ENCODE measurements at places on chromosomes 4 and X. TPM values are rescaled to one million over a fixed set of nuclear protein-coding genes. Genes with fewer than 3 reads are reported as not detected.
A peak's percentile ranks its signal among the peaks of the same experiment; 100 is the strongest.

DNA sequence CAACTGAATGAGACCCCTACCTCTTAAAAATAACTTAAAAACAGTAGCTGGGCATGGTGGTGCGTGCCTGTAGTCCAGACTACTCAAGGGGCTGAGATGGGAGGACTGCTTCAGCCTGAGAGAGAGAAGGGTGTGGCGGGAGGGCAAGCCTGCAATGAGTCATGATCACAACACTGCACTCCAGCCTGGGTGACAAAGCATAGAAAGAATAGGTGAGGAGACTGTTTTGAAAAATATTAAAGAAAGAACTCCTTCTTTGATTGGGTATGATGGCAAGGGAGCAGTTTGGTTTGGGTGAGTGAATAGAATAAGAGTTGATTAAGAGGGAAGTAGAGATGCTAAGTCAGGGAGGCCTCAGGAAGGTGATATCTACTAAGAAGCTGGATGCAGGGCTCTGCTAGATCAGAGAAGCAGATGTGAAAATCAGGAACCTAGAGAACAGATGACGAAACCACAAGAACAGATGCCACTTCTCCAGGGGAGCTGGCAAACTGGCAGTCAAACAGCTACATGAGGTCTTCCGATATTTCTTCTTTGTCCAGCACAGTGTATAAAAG, 318.6 kb downstream of the OPHN1 start:
- H3K36me3 ChIP-seq: peaks cover 4% of the 10 kb centered on the region
- no peak for DNase-seq

DNA sequence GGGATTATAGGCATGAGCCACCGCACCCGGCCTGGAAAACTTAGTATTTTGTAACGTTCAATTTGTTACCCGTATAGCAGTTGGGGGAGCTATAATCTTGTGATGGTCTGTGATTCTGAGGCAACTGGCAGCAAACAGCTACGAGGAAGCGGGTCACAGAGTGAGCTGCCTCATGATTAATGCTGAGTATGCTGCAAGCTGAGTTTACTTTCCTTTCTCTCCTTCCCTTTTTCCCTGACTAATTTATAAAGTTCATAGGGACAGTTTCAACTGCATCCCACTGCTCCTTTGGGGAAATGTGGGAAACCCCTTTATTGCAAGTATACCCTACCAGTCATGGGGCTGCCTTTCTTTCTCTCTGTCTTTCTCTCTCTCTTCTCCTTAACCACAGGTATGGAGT, 17.7 kb upstream of the ELOVL6 start:
- H3K27ac ChIP-seq: no peak overlapping the region
- no peak overlapping the region for H3K4me3 ChIP-seq
- peaks cover 4% of the 10 kb centered on the region for H3K27me3 ChIP-seq
- no peak for DNase-seq

GRCh38 chr4:153747406-153747955, 12.3 kb downstream of the RNF175 start:
- no peak overlapping the region for H3K4me3 ChIP-seq
- H3K27me3 ChIP-seq: peaks cover 6% of the 10 kb centered on the region
- no peak for DNase-seq
- no peaks in the 10 kb centered on the region for H3K4me1 ChIP-seq

GRCh38 chr4:149795256-149795655, 20.4 kb downstream of the IQCM start:
- no peaks in the 10 kb centered on the region for H3K27me3 ChIP-seq
- no peak overlapping the region for H3K4me3 ChIP-seq
- no peak for DNase-seq
- no peaks in the 10 kb centered on the region for H3K36me3 ChIP-seq
- no peak overlapping the region for H3K27ac ChIP-seq

DNA sequence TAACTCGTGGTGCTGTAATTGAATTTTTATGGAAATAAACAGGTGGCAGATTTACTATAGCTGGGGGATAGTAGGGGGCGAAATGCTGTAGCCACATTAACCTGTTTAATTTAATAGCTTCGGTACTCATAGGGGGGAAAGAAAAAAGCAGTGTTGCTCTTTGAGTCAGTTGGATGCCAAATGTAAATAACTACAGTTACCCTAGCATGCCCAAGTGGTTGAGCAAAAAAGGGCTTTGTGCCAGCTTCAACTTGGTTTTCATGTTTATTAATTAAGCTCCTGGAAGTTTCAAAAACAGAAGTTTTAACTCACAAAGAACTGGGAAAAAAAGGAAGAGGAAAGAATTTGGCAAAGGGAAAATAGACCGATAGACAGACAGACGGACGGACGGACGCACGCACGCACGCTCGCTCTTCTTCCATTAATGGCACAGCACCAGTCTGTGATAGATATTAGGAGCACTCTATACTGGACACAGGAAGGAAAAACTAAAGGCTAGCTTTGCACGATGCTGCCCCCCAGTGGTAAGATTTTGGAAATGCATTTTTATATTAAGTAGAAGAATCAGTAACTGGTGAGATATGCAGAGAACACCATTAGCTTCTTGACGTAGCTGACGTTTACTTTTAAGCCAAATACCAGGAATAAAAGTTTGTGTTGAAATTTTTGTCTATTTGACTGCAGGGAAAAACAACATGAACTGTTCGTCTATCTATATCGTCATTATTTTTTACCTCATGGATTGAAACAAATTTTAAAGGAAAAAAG, 151.8 kb downstream of the SLC7A11 start:
- no peak overlapping the region for H3K4me3 ChIP-seq
- H3K27ac ChIP-seq: no peak overlapping the region
- DNase-seq: no peak
- H3K27me3 ChIP-seq: no peaks in the 10 kb centered on the region
- no peaks in the 10 kb centered on the region for H3K36me3 ChIP-seq

- no peak overlapping the region for H3K27ac ChIP-seq
- H3K4me1 ChIP-seq: no peaks in the 10 kb centered on the region
- H3K36me3 ChIP-seq: peaks cover 9% of the 10 kb centered on the region
- no peak overlapping the region for H3K4me3 ChIP-seq
Observed at GRCh38 chrX:78592030-78592429, 67.1 kb downstream of the RTL3 start.

- no peaks in the 10 kb centered on the region for H3K4me1 ChIP-seq
- no peak for DNase-seq
- no peak overlapping the region for H3K4me3 ChIP-seq
- no peaks in the 10 kb centered on the region for H3K36me3 ChIP-seq
- H3K27ac ChIP-seq: no peak overlapping the region
- no peaks in the 10 kb centered on the region for H3K27me3 ChIP-seq
Observed at GRCh38 chr4:181611946-181612600, 631.1 kb upstream of the TENM3 start.

- no peaks in the 10 kb centered on the region for H3K36me3 ChIP-seq
- no peak for DNase-seq
- no peak overlapping the region for H3K4me3 ChIP-seq
- H3K4me1 ChIP-seq: no peaks in the 10 kb centered on the region
- H3K27me3 ChIP-seq: peaks cover 2% of the 10 kb centered on the region
Observed at GRCh38 chr4:24778464-24779225, 16.7 kb upstream of the SOD3 start.

GRCh38 chrX:84933956-84934556, 69.6 kb upstream of the APOOL start:
- H3K27ac ChIP-seq: no peak overlapping the region
- H3K4me1 ChIP-seq: no peaks in the 10 kb centered on the region
- no peak overlapping the region for H3K4me3 ChIP-seq
- no peaks in the 10 kb centered on the region for H3K36me3 ChIP-seq
- peaks cover 2% of the 10 kb centered on the region for H3K27me3 ChIP-seq

DNA sequence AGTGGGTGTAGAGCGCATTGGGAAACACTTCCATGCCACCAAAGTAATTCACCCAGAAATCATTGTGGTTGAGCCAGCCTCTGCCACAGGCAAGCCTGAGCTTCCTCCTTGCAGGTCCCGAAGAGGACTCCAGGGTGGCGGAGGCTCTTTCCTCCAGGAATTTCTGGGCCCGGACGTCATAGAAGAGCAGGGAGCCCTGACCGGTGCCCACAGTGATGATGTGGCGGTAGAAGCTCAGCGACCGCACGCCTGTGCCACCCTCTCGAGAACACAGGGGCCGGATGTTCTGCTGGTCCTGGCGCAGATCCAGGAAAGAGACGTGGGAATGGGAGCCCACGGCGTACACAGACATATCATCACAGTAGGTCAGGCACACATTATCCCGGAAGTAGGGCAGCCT, 1.3 kb downstream of the DCAF12L1 start:
- no peak overlapping the region for H3K4me3 ChIP-seq
- peaks cover 4% of the 10 kb centered on the region for H3K36me3 ChIP-seq
- H3K27ac ChIP-seq: no peak overlapping the region
- no peaks in the 10 kb centered on the region for H3K27me3 ChIP-seq
- H3K4me1 ChIP-seq: no peaks in the 10 kb centered on the region
- no peak for DNase-seq

DNA sequence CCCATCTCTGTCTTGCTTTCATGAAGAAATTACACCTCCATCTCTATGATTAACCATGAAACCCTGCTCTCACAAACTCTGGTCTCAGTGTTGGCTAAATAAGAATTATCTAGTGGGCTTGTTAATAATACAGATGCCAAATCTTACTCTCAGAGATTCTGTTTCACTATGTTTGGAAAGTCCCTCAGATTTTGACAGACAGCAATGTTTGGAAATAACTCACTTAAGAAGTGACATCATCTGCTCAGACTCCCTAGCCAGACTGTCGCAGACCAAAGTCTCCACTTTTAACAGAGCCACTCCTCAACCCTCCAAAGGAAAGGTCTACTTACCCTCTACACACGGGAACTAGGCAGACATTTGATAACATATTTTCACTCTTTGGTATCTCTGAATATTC, 328.5 kb upstream of the FGF16 start:
- H3K27ac ChIP-seq: no peak overlapping the region
- no peaks in the 10 kb centered on the region for H3K4me1 ChIP-seq
- no peaks in the 10 kb centered on the region for H3K36me3 ChIP-seq

DNA sequence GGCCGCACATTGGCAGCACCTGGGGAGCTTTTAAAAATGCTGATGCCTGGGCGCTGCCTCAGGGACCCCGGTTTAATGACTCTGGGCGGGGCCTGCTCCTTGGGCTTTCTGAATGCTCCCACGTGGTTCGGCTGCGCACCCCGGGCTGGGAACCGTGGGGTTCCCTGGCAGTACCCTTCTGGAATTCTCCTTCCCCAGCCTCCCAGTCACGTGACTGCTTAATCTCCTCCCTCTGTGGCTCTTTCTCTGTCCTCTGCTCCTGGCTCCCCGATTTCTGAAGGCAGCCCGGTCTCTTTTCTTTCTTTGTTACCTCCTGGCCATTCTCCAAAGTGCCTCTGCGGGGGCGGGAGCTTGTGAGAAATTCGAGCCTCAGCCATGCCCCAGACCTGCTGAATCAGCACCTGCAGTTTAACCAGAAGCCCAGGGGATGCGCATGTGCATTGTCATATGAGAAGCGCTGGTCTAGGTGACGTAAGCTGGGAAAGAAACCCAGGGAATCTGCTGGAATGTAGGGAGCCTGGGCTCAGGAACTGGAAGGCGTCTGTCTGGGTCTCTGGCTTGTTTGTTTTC, 16.6 kb downstream of the CLCN4 start:
- DNase-seq: no peak
- no peak overlapping the region for H3K4me3 ChIP-seq
- no peaks in the 10 kb centered on the region for H3K36me3 ChIP-seq

DNA sequence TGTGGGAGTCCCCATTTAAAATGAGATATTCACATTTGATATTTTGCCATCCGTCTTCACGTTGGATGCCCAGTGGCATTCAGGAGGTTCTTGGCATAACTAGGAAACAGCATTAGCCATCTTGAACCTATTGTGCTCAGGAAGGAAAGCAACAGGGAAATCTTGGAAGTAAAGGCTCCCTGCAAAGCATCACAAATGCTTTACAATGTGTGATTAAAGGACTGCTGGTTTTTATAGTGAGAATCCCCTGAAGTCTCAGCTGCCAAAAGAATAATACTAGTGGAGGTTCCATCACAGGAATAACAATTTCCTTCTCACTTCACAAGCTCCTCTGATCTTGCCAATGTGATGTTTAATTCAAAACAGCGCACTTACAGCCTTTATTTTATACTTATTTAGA, 49.7 kb upstream of the NPNT start:
- DNase-seq: no peak
- no peak overlapping the region for H3K27ac ChIP-seq
- H3K4me3 ChIP-seq: no peak overlapping the region
- no peaks in the 10 kb centered on the region for H3K4me1 ChIP-seq
- H3K27me3 ChIP-seq: no peaks in the 10 kb centered on the region

GRCh38 chrX:2897311-2897689, 31.8 kb downstream of the ARSD start:
- H3K27ac ChIP-seq: peak overlapping the region; percentile 87
- H3K4me1 ChIP-seq: peaks cover 26% of the 10 kb centered on the region
- H3K36me3 ChIP-seq: no peaks in the 10 kb centered on the region
- no peak for DNase-seq
- H3K4me3 ChIP-seq: peak overlapping the region; percentile 78

- no peak overlapping the region for H3K27ac ChIP-seq
- no peak for DNase-seq
- no peaks in the 10 kb centered on the region for H3K27me3 ChIP-seq
- no peak overlapping the region for H3K4me3 ChIP-seq
- H3K4me1 ChIP-seq: no peaks in the 10 kb centered on the region
- H3K36me3 ChIP-seq: no peaks in the 10 kb centered on the region
Observed at GRCh38 chr4:34422472-34423175, 1821.7 kb downstream of the ARAP2 start.

- peak overlapping the region; percentile 83 for H3K27ac ChIP-seq
Observed at GRCh38 chrX:15761564-15762191, 23.6 kb downstream of the CA5B start.

- no peaks in the 10 kb centered on the region for H3K4me1 ChIP-seq
- no peaks in the 10 kb centered on the region for H3K36me3 ChIP-seq
- no peak overlapping the region for H3K27ac ChIP-seq
- no peak for DNase-seq
Observed at GRCh38 chr4:7255488-7255881, 63.1 kb downstream of the SORCS2 start.

DNA sequence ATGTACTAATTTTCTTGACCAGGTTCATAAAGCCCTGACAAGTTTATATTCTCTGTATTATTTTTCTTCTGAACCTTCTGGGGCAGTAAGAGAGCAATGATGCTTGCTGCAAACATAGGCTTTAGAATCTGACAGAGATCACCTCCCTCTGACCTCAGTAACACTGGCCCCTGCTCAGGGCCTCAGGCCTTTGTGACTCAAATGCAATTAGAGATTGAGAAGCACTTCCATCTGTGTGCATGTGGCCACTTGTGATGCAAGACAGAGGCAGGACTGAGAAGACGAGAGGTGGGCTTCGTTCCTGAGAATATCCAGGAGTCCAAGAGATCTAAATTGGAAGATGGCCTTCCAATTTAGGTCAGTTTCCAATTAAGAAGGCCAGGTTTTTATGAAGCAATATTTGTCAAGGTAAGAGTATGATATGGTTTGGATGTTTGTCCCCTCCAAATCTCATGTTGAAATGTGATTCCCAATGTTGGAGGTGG, 82.8 kb upstream of the VEGFC start:
- no peaks in the 10 kb centered on the region for H3K4me1 ChIP-seq
- no peaks in the 10 kb centered on the region for H3K27me3 ChIP-seq
- peaks cover 4% of the 10 kb centered on the region for H3K36me3 ChIP-seq
- DNase-seq: no peak
- H3K4me3 ChIP-seq: no peak overlapping the region
- H3K27ac ChIP-seq: no peak overlapping the region

The ATP6AP1 gene
- 46.7 TPM for total RNA-seq

The PRSS48 gene
- total RNA-seq: not detected

The ZXDB gene
- 5.4 TPM for total RNA-seq

The CHM gene
- total RNA-seq: 12.7 TPM

The MAGEA12 gene
- not detected for total RNA-seq

The UGT2B10 gene
- not detected for total RNA-seq

The PPM1K gene
- 83.9 TPM for total RNA-seq

The TMEM150C gene
- not detected for total RNA-seq

The ITGB1BP2 gene
- 10.4 TPM for total RNA-seq

The MXRA5 gene
- total RNA-seq: not detected

The IDS gene
- total RNA-seq: 129 TPM

The SH3RF1 gene
- total RNA-seq: 1.3 TPM

The PABPC4L gene
- total RNA-seq: not detected

The FABP2 gene
- total RNA-seq: not detected
